ENCODE measurements at places on chromosomes 5 and 9.

- no peak overlapping the region for H3K4me3 ChIP-seq
- H3K27ac ChIP-seq, result peak overlapping the region; percentile 79
- DNase-seq, result no peak
- H3K36me3 ChIP-seq, result no peaks in the 10 kb centered on the region
- H3K4me1 ChIP-seq, result peaks cover 12% of the 10 kb centered on the region
Observed at GRCh38 chr5:144436007-144436406, 265.3 kb downstream of the KCTD16 start.

- H3K27ac ChIP-seq, result no peak overlapping the region
- DNase-seq, result peak; percentile 63
- H3K4me3 ChIP-seq, result peak overlapping the region; percentile 69
- peaks cover 17% of the 10 kb centered on the region for H3K27me3 ChIP-seq
- H3K36me3 ChIP-seq, result peaks cover 9% of the 10 kb centered on the region
Observed at GRCh38 chr5:61332851-61333320, 828 bp downstream of the ZSWIM6 start.

DNA sequence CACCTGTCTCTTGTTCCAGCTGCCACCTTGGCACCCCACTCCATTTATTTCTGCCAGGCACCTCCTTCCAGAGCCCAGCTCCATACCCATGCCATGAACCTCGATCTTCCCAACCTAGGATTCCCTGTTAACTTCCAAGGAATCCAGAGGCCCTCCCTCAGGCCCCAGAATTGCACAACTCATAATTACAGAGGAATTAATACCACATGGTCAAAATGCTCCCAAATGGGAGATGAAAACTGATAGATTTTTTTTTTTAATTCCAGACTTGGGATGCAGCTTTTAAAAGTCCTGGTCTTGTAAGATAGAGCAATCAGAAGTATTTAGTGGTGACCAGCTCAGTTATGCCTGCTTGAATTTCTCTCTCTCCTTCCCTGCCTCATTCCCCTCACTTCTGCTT lies 96.2 kb upstream of the CCDC112 start:
- no peak overlapping the region for H3K27ac ChIP-seq
- no peak for DNase-seq
- no peaks in the 10 kb centered on the region for H3K27me3 ChIP-seq
- peaks cover 6% of the 10 kb centered on the region for H3K36me3 ChIP-seq

- no peaks in the 10 kb centered on the region for H3K36me3 ChIP-seq
- H3K27me3 ChIP-seq, result peaks cover 2% of the 10 kb centered on the region
- no peak overlapping the region for H3K4me3 ChIP-seq
- no peak overlapping the region for H3K27ac ChIP-seq
Observed at GRCh38 chr9:7237473-7238246, 479.9 kb downstream of the KDM4C start.

DNA sequence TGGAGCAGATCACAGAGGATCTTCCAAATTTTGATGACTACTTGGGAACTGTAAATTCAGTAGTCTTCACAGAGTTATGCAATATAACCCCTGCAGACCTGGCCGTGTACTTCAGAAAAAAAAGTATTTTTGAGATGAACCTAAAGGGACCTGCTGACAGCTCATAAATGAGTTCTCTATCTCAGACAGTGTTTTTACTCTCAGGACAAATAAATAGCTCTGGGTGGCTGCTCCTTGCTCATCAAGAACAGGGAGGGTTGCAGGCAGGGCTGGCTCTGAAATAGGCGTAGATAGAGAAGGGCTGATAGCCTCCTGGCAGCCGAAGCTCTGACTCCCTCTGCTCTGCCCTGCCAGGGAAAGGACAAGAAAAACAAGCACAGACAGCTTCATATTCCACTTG lies 64.8 kb downstream of the PLAC8L1 start:
- no peaks in the 10 kb centered on the region for H3K4me1 ChIP-seq
- DNase-seq, result no peak
- H3K27ac ChIP-seq, result no peak overlapping the region
- H3K27me3 ChIP-seq, result no peaks in the 10 kb centered on the region

GRCh38 chr9:27183131-27183530 lies 74.1 kb downstream of the TEK start:
- H3K27me3 ChIP-seq, result no peaks in the 10 kb centered on the region
- peaks cover 2% of the 10 kb centered on the region for H3K36me3 ChIP-seq
- no peak for DNase-seq
- H3K4me3 ChIP-seq, result no peak overlapping the region

- no peaks in the 10 kb centered on the region for H3K27me3 ChIP-seq
- no peak for DNase-seq
- H3K36me3 ChIP-seq, result no peaks in the 10 kb centered on the region
- no peak overlapping the region for H3K4me3 ChIP-seq
- H3K4me1 ChIP-seq, result no peaks in the 10 kb centered on the region
Observed at GRCh38 chr5:137328463-137328862, 170.7 kb downstream of the SPOCK1 start.

GRCh38 chr5:86837610-86838009 lies 219.9 kb downstream of the COX7C start:
- H3K36me3 ChIP-seq, result no peaks in the 10 kb centered on the region
- H3K27ac ChIP-seq, result no peak overlapping the region
- no peaks in the 10 kb centered on the region for H3K4me1 ChIP-seq
- no peak for DNase-seq

GRCh38 chr5:116038817-116039216 lies 6.5 kb downstream of the ARL14EPL start:
- peaks cover 8% of the 10 kb centered on the region for H3K4me1 ChIP-seq
- H3K27me3 ChIP-seq, result no peaks in the 10 kb centered on the region
- no peak overlapping the region for H3K27ac ChIP-seq
- peak; percentile 29 for DNase-seq

DNA sequence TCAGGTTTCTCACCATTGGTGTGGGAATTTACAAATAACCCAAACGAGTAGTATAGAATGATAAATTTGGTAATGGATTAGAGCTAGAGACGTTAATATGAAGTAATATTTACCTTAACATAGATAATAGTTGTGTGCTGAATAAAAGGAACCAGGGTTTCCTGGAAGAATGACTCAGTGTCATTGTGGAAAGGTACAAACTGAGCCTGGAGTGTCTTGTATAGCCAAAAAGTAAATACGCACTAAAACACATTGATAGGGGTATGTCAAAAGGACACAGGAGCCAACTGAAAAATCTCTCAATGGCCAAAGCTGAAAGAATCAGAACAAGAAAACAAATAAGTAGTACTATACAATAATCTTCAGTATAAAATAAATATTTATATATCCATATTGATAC lies 363.5 kb downstream of the SLCO4C1 start:
- H3K4me3 ChIP-seq, result no peak overlapping the region
- no peaks in the 10 kb centered on the region for H3K36me3 ChIP-seq
- no peak for DNase-seq
- H3K27me3 ChIP-seq, result no peaks in the 10 kb centered on the region

- H3K4me1 ChIP-seq, result peaks cover 26% of the 10 kb centered on the region
- DNase-seq, result no peak
- peak overlapping the region; percentile 88 for H3K27ac ChIP-seq
- peaks cover 9% of the 10 kb centered on the region for H3K27me3 ChIP-seq
- peak overlapping the region; percentile 10 for H3K4me3 ChIP-seq
- peaks cover 15% of the 10 kb centered on the region for H3K36me3 ChIP-seq
Observed at GRCh38 chr9:98342098-98342819, 86.8 kb upstream of the TBC1D2 start.

- no peaks in the 10 kb centered on the region for H3K36me3 ChIP-seq
- DNase-seq, result no peak
Observed at GRCh38 chr9:120832807-120833206, 9.9 kb downstream of the PSMD5 start.

DNA sequence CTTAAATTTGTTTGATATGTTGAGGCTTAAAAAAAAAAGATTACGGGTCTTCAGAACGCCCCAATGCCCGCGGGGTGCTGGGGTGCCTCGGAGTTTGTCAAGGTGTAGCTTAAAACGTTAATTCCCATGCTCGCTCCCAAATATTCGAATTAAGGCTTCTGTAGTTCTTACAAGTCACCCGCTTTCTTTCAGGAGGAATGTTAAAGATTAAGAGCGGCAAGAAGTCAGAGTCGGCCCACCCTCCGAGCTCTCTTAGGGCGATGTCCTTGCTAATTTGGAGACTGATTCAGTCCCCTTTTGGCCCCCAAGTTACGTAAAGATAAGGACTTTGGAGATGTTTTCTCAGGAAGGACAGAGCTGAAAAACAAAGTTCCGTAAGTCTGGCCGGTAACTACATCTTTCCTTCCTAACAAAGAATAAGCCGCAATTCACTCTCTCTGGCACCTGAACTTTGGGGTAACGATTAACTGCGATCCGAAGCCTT lies 746 bp upstream of the NPM1 start:
- peaks cover 4% of the 10 kb centered on the region for H3K4me1 ChIP-seq
- peak overlapping the region; percentile 95 for H3K4me3 ChIP-seq
- H3K36me3 ChIP-seq, result no peaks in the 10 kb centered on the region
- no peak for DNase-seq
- H3K27ac ChIP-seq, result peak overlapping the region; percentile 95

DNA sequence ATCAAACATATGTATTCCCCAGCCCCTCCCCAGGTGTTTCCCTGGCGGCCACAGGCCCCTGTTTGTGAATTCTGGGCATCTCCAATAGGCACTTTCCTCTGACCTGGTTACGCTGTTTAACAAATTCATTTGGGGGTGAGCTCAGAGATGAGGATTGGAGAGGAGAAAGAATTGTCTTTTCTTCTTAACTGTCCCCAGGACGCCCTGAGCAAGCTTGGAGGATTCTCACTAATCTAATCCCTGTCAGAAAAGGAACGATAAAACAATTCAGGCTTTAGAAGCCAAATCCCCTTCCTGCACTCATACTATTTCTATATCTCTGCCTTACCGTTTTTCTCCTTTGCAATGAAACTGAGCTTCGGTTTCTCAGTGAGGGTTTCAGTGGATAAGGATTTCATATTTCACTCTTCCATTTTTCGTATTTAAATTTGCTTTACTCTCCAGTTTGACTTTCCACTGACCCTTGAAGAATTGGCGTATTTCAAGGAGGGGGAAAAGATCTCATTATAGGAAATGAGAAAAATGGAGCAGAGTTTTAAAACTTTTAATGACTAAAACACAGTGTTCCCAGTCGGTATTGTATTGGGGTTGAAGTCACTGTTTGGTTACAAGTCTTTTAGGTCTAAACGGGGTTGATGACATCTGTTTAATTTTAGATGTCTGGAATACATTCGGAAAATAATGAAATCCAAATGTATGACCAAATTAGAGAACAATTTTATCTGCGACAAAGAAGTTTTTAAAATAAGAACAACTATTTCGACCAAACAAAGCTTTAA lies 180.1 kb downstream of the MACROH2A1 start:
- H3K36me3 ChIP-seq, result no peaks in the 10 kb centered on the region
- peaks cover 4% of the 10 kb centered on the region for H3K4me1 ChIP-seq
- peaks cover 11% of the 10 kb centered on the region for H3K27me3 ChIP-seq
- no peak overlapping the region for H3K4me3 ChIP-seq

DNA sequence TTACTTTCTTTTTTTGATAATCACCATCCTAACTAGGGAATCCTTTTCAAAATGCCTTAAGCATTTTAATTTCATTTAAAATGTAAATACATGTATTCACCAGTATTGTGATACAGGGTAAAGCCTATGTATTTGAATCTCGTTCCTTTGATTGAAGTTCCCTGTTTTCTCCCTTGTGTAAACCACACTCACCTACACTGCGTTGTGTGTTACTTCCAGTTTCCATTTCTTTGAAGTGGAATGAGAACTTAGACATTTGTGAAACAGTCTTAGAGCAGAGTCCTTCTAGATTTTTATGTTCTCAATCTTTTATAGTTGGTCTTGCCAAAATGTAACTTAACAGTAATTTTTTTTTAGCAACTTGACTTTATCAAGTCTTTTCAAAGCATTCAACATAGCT lies 101.4 kb downstream of the ZNF462 start:
- DNase-seq, result no peak
- no peaks in the 10 kb centered on the region for H3K36me3 ChIP-seq
- no peak overlapping the region for H3K4me3 ChIP-seq
- H3K27me3 ChIP-seq, result peaks cover 2% of the 10 kb centered on the region
- H3K4me1 ChIP-seq, result peaks cover 12% of the 10 kb centered on the region

DNA sequence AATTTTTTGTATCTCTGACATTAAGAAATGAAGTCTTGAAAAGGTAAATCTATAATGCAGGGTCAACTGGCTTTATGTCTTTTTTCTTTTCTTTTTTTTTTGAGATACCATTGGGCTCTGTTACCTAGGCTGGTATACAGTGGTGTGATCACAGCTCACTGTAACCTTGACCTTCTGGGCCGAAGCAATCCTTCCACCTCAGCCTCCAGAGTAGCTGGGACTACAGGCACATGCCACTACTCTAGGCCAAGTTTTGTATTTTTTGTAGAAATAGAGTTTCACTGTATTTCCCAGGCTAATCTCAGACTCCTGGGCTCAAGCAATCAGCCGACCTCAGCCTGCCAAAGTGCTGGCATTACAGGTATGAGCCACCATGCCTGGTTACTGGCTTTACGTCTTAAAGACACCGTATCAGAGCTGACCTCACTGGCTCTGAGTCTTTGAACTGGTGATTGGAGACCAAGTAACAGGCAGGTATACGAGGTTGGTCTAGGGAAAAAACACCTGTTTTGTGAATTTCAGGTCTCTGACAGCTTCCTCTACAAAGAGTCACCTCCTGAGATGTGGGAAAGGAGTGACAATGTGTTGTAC lies 70.4 kb upstream of the GPBP1 start:
- DNase-seq, result no peak
- peaks cover 4% of the 10 kb centered on the region for H3K36me3 ChIP-seq
- peaks cover 2% of the 10 kb centered on the region for H3K27me3 ChIP-seq
- no peak overlapping the region for H3K27ac ChIP-seq

- peaks cover 38% of the 10 kb centered on the region for H3K36me3 ChIP-seq
- no peak overlapping the region for H3K27ac ChIP-seq
- H3K4me1 ChIP-seq, result no peaks in the 10 kb centered on the region
- H3K27me3 ChIP-seq, result peaks cover 5% of the 10 kb centered on the region
Observed at GRCh38 chr5:28014779-28015178, 976.4 kb upstream of the CDH9 start.

- H3K4me1 ChIP-seq, result no peaks in the 10 kb centered on the region
- no peak overlapping the region for H3K4me3 ChIP-seq
- H3K27me3 ChIP-seq, result no peaks in the 10 kb centered on the region
Observed at GRCh38 chr9:120289098-120289497, 290.9 kb downstream of the CDK5RAP2 start.

DNA sequence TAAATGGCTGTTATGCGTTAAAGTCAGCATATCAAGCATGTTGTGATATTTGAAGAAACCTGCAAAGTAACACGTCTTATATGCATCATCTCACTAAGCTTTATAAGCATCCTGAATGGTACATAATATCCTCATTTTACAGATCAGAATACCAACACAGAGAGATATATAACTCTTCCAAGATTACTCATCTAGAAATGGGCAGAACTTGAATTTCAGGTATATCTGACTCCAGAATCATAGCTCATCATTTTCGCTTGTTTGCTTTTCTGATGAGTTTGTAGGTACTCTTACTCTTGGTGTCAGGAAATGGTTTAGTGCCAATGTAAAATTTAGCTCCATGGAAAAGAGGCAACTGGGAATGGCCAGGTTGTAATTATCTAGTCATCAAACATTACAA lies 232.3 kb upstream of the ANKH start:
- H3K4me3 ChIP-seq, result no peak overlapping the region
- no peak overlapping the region for H3K27ac ChIP-seq
- no peaks in the 10 kb centered on the region for H3K4me1 ChIP-seq
